Foreskin keratinocyte (primary cell): ENCODE measurements at places on chromosomes 12 and 14. TPM values are rescaled to one million over a fixed set of nuclear protein-coding genes. Genes with fewer than 3 reads are reported as not detected.

Gene AQP6
- polyA plus RNA-seq = 0.11 and 0.16 TPM in 2 replicates

Gene RAD9B
- 0.10 TPM in 2 replicates for polyA plus RNA-seq

Gene KRT77
- 0.01 TPM in 1 of 2 replicates, not detected in the other for polyA plus RNA-seq

Gene WNT5B
- polyA plus RNA-seq = 19.2 and 23.6 TPM in 2 replicates

Gene KRT83
- polyA plus RNA-seq = not detected in 2 replicates

Gene PLEKHH1
- polyA plus RNA-seq = 1.4 and 2.0 TPM in 2 replicates

Gene TMEM30B
- 7.6 and 9.5 TPM in 2 replicates for polyA plus RNA-seq

Gene GSC
- not detected in 2 replicates for polyA plus RNA-seq
